ENCODE measurements at places on chromosomes 2 and 18.

DNA sequence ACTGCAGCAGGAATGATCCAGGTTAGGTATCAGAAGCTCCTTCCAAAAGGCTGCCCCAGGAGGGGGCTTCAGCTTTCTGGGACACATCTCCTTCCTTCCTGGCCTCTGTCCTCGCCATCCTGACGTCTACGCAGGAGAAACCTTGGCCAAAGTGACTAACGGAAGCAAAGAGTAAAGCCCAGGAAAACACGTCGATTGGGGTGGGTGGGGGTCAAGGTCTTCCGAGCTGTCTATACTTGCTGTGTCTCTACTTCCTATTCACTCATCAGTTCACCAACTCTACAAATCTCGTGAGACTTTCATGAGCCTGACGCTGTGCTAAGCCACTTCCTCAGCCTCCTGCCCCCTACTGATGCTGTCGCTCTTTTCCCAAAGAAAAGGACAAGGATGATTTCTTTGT lies 212.6 kb downstream of the TNS1 start:
- peaks cover 20% of the 10 kb centered on the region for H3K4me1 ChIP-seq
- H3K4me3 ChIP-seq: peak overlapping the region; percentile 51
- no peaks in the 10 kb centered on the region for H3K27me3 ChIP-seq

- no peaks in the 10 kb centered on the region for H3K36me3 ChIP-seq
- DNase-seq: no peak
- no peaks in the 10 kb centered on the region for H3K4me1 ChIP-seq
- H3K27me3 ChIP-seq: no peaks in the 10 kb centered on the region
- no peak overlapping the region for H3K27ac ChIP-seq
Measured at GRCh38 chr2:31440764-31441163, 26.2 kb upstream of the XDH start.

GRCh38 chr18:39223283-39223682 lies 1657.7 kb upstream of the CELF4 start:
- no peak for DNase-seq
- H3K27ac ChIP-seq: no peak overlapping the region
- no peaks in the 10 kb centered on the region for H3K4me1 ChIP-seq
- H3K36me3 ChIP-seq: no peaks in the 10 kb centered on the region

- no peak overlapping the region for H3K4me3 ChIP-seq
- peaks cover 9% of the 10 kb centered on the region for H3K4me1 ChIP-seq
- H3K27ac ChIP-seq: peak overlapping the region; percentile 15
- H3K36me3 ChIP-seq: no peaks in the 10 kb centered on the region
Measured at GRCh38 chr2:157899125-157899839, 23.2 kb upstream of the ACVR1 start.

- no peaks in the 10 kb centered on the region for H3K4me1 ChIP-seq
- H3K4me3 ChIP-seq: no peak overlapping the region
- no peaks in the 10 kb centered on the region for H3K27me3 ChIP-seq
- no peaks in the 10 kb centered on the region for H3K36me3 ChIP-seq
Measured at GRCh38 chr2:140472676-140473075, 1658.1 kb downstream of the LRP1B start.

GRCh38 chr2:232388324-232388891 lies 9.9 kb downstream of the ALPP start:
- H3K27me3 ChIP-seq: no peaks in the 10 kb centered on the region
- no peak overlapping the region for H3K27ac ChIP-seq
- no peak for DNase-seq

- no peak overlapping the region for H3K4me3 ChIP-seq
- no peak for DNase-seq
- H3K36me3 ChIP-seq: no peaks in the 10 kb centered on the region
- H3K27me3 ChIP-seq: no peaks in the 10 kb centered on the region
- H3K27ac ChIP-seq: no peak overlapping the region
Measured at GRCh38 chr18:76255070-76255683, 239.9 kb downstream of the ZNF516 start.

- H3K36me3 ChIP-seq: no peaks in the 10 kb centered on the region
- no peaks in the 10 kb centered on the region for H3K27me3 ChIP-seq
- no peaks in the 10 kb centered on the region for H3K4me1 ChIP-seq
- no peak overlapping the region for H3K4me3 ChIP-seq
- H3K27ac ChIP-seq: no peak overlapping the region
Measured at GRCh38 chr2:28163627-28164279, 228.9 kb upstream of the FOSL2 start.

GRCh38 chr2:101466426-101466825 lies 8.5 kb downstream of the RFX8 start:
- peaks cover 29% of the 10 kb centered on the region for H3K4me1 ChIP-seq
- H3K27me3 ChIP-seq: no peaks in the 10 kb centered on the region
- H3K4me3 ChIP-seq: no peak overlapping the region
- DNase-seq: peak; percentile 32

All from common myeloid progenitor, CD34-positive (primary cell).